GM12878 (cell line): ENCODE measurements at places on chromosomes 1 and 21. TPM values are rescaled to one million over a fixed set of nuclear protein-coding genes. Genes with fewer than 3 reads are reported as not detected.

The NPHS2 gene
- not detected in 2 replicates for total RNA-seq

The RNPEP gene
- total RNA-seq: 45.6 and 47.7 TPM in 2 replicates

The USP1 gene
- total RNA-seq: 49.9 and 52.5 TPM in 2 replicates

The ALPL gene
- 0.24 and 0.49 TPM in 2 replicates for total RNA-seq

- H3K27me3 ChIP-seq: peaks cover 14% of the 10 kb centered on the region
- no peak overlapping the region for H3K27ac ChIP-seq
- H3K36me3 ChIP-seq: no peaks in the 10 kb centered on the region
- no peak for DNase-seq
Observed at GRCh38 chr1:53735261-53735660, 3.7 kb downstream of the GLIS1 start.

GRCh38 chr21:37432710-37433455, 66.3 kb downstream of the DYRK1A start:
- H3K27ac ChIP-seq: no peak overlapping the region
- no peak overlapping the region for H3K4me3 ChIP-seq
- peaks cover 10% of the 10 kb centered on the region; the same call in 1 of the 2 replicates for H3K36me3 ChIP-seq
- no peak for DNase-seq
- no peaks in the 10 kb centered on the region for H3K27me3 ChIP-seq

DNA sequence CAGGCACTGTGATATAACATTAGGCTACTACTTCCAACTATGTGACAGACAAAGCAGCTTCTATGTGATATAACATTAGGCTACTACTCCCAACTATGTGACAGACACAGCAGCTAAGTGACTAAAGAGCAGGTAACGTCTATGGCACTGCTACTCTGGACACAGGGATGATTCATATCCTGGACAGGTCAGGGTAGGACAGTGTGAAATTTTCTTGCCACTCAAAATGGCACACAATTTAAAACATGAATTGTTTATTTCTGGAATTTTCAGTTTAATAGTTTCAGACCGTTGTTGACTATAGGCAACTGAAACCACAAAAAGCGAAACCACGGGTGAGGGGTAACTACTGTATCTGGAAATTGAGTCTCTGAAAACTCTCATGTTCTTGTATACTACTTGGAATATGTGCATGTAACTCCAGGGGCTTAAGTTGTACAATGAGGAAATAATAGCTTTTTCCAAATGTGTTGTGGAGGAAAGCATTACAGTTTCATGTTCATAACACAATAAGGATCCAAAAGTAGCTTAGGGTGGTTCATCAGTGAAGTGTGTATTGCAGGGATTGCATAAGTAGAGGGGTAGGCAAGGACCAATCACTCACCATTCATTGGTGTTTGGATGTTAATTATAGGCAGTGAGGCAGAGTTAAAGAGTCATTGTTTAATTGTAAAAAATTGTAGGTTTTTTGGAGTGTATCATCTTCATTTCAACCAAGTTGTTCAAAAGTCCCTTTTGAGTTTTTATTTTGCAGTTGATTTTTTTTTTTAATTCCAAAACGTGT, 5.3 kb downstream of the DTL start:
- no peaks in the 10 kb centered on the region for H3K27me3 ChIP-seq
- peaks cover 7% of the 10 kb centered on the region for H3K36me3 ChIP-seq
- H3K27ac ChIP-seq: peak overlapping the region; percentile 55; the same call in 1 of the 2 replicates
- peaks cover 3% of the 10 kb centered on the region; the same call in 1 of the 2 replicates for H3K4me1 ChIP-seq
- DNase-seq: no peak

DNA sequence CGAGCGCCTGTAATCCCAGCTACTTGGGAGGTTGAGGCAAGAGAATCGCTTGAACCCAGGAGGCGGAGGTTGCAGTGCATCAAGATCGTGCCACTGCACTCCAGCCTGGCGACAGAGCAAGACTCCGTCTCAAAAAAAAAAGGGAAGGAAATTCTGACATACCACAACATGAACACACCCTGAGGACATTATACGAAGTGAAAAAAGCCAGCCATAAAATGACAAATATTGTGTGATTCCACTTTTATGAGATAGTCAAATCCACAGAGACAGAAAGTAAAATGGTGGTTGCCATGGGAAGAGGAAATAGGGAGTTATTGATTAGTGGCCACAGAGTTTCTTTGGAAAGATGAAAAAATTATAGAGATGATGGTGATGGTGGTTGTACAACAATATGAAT, 41.7 kb downstream of the EVI5 start:
- no peaks in the 10 kb centered on the region for H3K27me3 ChIP-seq
- H3K36me3 ChIP-seq: no peaks in the 10 kb centered on the region
- no peaks in the 10 kb centered on the region for H3K4me1 ChIP-seq
- no peak overlapping the region for H3K4me3 ChIP-seq

- H3K36me3 ChIP-seq: no peaks in the 10 kb centered on the region
- H3K4me3 ChIP-seq: no peak overlapping the region
- H3K4me1 ChIP-seq: no peaks in the 10 kb centered on the region
- no peak for DNase-seq
- no peaks in the 10 kb centered on the region for H3K27me3 ChIP-seq
- H3K27ac ChIP-seq: no peak overlapping the region
Observed at GRCh38 chr1:230356869-230357794, 69.0 kb downstream of the PGBD5 start.

DNA sequence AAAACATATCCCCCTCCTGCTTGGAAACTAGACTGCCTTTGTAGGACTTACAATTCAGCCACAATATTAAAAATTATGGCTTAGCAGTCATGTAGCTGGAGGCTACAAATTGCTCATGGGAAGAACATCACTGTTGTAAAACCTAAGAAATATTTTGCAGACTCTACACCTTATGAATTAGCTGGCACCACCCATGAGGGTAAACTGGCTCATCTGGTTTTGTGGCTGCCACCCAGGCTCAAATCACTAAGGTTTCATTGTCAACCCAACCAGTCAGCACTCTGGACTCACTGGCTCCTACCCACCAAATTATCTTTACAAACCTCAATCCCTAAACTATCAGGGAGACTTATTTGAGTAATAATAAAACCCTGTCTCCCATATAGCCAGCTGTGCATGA, 100.7 kb upstream of the OLFM3 start:
- H3K27ac ChIP-seq: no peak overlapping the region
- DNase-seq: no peak
- H3K4me3 ChIP-seq: no peak overlapping the region
- no peaks in the 10 kb centered on the region for H3K4me1 ChIP-seq
- no peaks in the 10 kb centered on the region for H3K27me3 ChIP-seq

DNA sequence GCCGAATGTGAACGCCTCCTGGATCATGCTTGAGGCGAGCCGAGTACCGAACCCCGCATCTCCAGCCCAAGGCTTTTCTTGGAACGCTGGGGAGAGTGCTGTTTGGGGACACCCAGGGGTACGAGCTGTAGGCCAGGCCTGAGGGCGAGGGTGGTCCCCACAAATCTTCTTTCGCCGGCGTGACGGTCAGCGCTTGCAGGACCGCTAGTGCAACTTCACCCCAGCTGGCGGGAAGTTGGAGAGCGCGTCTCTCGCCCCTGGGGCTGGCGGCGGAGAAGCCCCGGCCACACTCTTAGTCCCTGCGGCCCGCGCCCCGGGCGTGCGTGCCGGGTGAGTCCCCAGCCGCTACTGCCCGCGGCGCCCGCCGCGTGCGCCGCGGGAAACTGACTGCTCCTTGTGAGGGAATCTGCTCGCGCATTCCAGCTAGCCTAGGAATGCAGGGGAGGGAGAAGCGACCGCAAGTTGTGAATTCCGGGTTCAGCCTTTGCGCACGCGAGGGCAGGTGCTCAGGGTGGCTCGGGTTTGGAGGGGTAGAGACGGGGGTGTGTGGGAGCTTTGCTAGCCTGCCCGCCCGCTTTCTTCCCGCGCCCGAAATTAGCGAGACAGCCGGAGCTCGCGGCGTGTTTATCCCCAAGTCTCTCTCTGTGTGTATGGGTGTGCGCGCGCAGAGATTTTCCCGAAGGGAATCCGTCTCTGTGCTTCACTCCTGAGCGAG, 884 bp downstream of the LHX4 start:
- no peak overlapping the region for H3K27ac ChIP-seq
- peaks cover 6% of the 10 kb centered on the region for H3K4me1 ChIP-seq
- H3K36me3 ChIP-seq: no peaks in the 10 kb centered on the region
- peaks cover 42% of the 10 kb centered on the region for H3K27me3 ChIP-seq
- peak overlapping the region; percentile 81; the same call in 1 of the 2 replicates for H3K4me3 ChIP-seq

GRCh38 chr1:92029241-92029922, 403 bp upstream of the EPHX4 start:
- DNase-seq: no peak
- H3K4me1 ChIP-seq: no peaks in the 10 kb centered on the region
- H3K36me3 ChIP-seq: no peaks in the 10 kb centered on the region
- H3K4me3 ChIP-seq: no peak overlapping the region

- peak; percentile 95 for DNase-seq
- peak overlapping the region; percentile 45 for H3K27ac ChIP-seq
- H3K4me1 ChIP-seq: peaks cover 55% of the 10 kb centered on the region
Observed at GRCh38 chr1:9078015-9078751, 8.7 kb upstream of the SLC2A5 start.

DNA sequence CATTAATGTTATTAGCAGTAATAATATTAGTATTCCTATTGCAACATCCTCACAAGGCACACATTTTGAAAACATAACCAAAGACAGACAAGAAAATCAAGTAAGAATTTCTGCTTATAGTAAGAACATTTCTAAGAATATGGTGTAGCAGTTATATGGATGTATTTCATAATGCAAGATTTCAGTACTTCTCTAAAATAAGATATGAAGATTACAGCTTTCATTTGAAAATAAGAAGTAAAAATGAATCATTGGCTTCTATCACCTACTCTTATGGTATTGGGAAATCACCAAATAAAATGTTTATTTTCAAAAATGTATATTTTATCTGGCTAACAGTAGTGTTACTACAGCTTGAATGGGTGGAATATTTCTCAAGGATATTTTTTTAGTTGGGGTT, 103.8 kb upstream of the USP25 start:
- DNase-seq: no peak
- H3K27ac ChIP-seq: no peak overlapping the region
- H3K4me1 ChIP-seq: no peaks in the 10 kb centered on the region
- no peaks in the 10 kb centered on the region for H3K27me3 ChIP-seq
- H3K4me3 ChIP-seq: no peak overlapping the region

- peaks cover 4% of the 10 kb centered on the region for H3K27me3 ChIP-seq
- H3K4me1 ChIP-seq: peaks cover 4% of the 10 kb centered on the region; the same call in 1 of the 2 replicates
- DNase-seq: no peak
- no peak overlapping the region for H3K27ac ChIP-seq
- no peak overlapping the region for H3K4me3 ChIP-seq
Observed at GRCh38 chr1:25197982-25198662, 34.2 kb downstream of the SYF2 start.

DNA sequence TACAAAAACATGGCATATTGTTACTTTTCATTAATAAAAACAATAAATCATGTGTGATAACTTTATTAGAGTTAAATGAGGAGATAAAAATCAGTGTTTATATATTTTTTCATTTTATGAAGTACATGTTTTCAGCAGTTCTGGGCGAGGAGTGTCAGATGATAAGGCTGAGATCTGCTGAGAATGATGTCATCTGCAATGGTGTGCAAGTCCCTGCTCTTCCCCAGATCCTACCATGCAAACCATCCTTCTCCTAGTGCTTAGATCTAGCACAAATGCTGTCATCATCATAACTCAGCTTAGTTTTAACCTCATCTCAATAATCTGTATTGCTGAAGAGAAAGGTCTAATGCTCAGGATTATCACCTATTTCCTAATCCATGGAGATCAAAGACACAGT, 214.4 kb upstream of the DAB1 start:
- H3K4me3 ChIP-seq: no peak overlapping the region
- no peak for DNase-seq
- H3K36me3 ChIP-seq: no peaks in the 10 kb centered on the region
- H3K27me3 ChIP-seq: no peaks in the 10 kb centered on the region
- H3K4me1 ChIP-seq: no peaks in the 10 kb centered on the region

- H3K27me3 ChIP-seq: peaks cover 18% of the 10 kb centered on the region
- no peak overlapping the region for H3K4me3 ChIP-seq
- H3K36me3 ChIP-seq: no peaks in the 10 kb centered on the region
- DNase-seq: no peak
Observed at GRCh38 chr1:218166268-218166945, 118.7 kb upstream of the RRP15 start.

- 0 out of 2 replicates have a peak overlapping the region, but pooled peaks have one; percentile 13 for H3K4me3 ChIP-seq
- peaks cover 34% of the 10 kb centered on the region for H3K4me1 ChIP-seq
- H3K36me3 ChIP-seq: no peaks in the 10 kb centered on the region
- DNase-seq: peak; percentile 48
Observed at GRCh38 chr1:236120721-236121153, 21.6 kb upstream of the GPR137B start.

DNA sequence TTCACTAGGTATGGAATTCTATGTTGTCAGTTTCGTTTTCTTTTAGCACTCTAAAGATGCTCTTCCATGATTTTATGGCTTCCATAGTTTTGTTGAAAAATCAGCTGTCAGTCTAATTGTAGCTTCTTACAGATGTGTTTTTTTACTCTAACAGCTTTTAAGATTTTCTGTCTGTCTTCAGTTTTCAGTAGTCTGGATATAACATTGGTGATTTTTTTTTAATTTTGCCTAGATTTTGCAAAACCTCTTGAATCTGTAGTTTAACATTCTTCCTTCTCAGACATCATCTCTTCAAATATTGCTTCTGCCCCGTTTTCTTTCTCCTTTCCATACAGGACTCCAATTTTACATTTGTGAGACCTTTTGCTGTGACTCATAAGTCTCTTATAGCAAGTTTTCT, 17.9 kb upstream of the DYRK1A start:
- H3K27me3 ChIP-seq: no peaks in the 10 kb centered on the region
- no peak for DNase-seq
- H3K4me3 ChIP-seq: no peak overlapping the region
- H3K36me3 ChIP-seq: no peaks in the 10 kb centered on the region
- H3K4me1 ChIP-seq: no peaks in the 10 kb centered on the region

- no peak overlapping the region for H3K4me3 ChIP-seq
- H3K4me1 ChIP-seq: no peaks in the 10 kb centered on the region
- H3K27ac ChIP-seq: no peak overlapping the region
- H3K27me3 ChIP-seq: no peaks in the 10 kb centered on the region
Observed at GRCh38 chr1:184770181-184770979, 15.7 kb upstream of the EDEM3 start.

DNA sequence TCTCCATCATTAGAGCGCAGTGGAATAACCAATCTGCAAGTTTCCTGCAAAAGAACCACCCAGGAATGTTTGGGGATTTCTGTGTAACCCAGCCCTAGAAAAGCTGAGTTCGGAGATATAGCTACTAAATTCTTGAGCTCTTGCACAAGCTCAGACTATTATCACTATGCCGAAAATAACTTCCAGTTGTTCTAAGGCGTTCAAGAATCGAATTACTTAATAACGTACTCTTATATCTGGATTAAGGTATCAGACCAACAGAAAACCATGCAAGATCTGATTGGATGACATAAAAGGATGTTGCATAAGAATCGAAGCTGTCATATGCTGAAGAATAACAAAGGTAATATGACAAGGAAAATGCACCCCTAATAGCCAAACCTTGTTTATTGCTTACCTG, 7.5 kb upstream of the LAMC2 start:
- no peak overlapping the region for H3K4me3 ChIP-seq
- H3K36me3 ChIP-seq: no peaks in the 10 kb centered on the region
- no peaks in the 10 kb centered on the region for H3K27me3 ChIP-seq
- H3K4me1 ChIP-seq: peaks cover 11% of the 10 kb centered on the region
- no peak for DNase-seq
- no peak overlapping the region for H3K27ac ChIP-seq

- DNase-seq: no peak
- H3K4me1 ChIP-seq: peaks cover 7% of the 10 kb centered on the region
- H3K36me3 ChIP-seq: no peaks in the 10 kb centered on the region
- no peaks in the 10 kb centered on the region for H3K27me3 ChIP-seq
- no peak overlapping the region for H3K27ac ChIP-seq
Observed at GRCh38 chr21:37383086-37383485, 16.5 kb downstream of the DYRK1A start.
